ENCODE measurements at places on chromosomes 6 and 20.

DNA sequence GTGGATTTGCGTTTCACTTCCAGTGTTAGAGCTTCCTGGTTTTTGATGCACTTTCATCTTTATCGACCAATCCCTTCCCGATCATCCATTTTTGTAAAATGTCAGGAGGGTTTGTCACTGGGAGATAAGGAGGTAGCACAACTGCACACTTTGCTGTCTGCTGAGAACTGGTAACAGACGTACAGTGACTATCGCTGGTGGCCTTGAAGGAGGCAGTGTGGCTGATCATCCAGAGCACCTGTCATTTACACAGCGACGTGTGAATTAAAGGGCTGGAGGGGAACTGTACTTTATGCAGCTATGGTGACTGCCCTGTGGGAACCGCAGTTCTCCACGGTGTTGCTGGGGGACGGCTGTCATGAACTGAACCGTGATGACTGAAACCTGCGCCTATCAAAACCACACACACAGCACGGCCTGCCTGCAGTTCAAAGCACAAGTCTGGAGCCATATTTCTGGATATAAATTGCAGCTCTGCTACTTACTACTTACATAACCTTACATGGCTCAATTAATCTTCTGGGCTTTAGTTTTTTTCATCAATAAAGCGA is 50.0 kb downstream of the HUS1B start:
- no peak for DNase-seq

- DNase-seq: no peak
Measured at GRCh38 chr6:161010418-161010817, 18.8 kb downstream of the MAP3K4 start.

- DNase-seq: no peak
Measured at GRCh38 chr6:87082160-87082721, 12.7 kb downstream of the CGA start.

DNA sequence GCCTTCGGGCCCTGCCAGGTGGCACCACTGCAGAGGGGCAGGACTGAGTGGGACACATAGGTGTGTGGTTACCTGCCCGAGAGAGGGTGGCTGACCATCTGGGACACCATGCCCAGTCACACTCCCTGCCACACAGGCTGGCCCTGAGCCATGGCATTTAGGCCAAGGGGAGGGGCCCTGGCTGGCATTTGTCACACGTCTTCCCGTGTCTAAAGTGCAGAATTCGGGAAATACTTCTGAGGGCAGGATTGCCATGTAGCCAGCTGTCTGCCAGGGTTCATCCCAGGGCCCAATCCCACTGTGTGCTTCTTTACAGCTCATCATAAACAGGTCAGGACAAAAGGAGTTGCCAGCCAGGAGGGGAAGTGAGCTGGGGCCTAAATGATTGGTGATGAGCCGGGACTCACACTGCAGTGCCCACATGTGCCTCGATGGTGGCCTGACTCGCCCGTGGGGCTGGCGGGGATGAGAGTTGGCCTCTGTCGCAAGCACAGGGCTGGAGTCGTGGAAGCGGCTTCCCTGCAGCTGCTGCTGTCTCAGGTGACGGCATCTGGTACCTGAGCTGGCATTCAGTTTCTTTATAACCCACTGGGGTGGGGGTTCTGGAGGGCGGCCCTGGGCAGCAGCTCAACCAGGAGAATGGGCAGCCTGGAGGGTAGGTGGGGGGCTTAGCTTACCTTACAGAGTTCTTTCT is 5.9 kb upstream of the UNC93A start:
- DNase-seq: no peak

DNA sequence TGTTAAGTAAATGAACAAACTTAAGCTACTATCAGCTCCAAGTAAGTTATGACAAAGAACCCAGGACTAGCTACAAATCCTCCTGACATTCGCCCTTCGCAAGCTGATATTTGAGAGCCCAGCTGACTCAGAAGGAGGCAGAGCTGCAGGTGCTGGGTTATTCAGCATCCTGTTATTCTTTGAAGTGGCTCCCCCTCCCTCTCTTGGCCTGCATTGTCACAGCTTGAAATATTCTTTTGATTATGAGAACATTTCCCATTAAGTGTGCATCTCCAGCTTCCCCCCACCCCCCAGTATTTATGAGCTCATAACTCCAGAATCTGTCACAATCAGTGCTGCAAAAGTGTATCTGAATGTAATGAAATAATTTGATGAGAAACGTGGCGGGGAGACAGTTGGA is 78.8 kb upstream of the RALY start:
- no peak for DNase-seq

GRCh38 chr20:44646023-44646640 is 5.4 kb downstream of the ADA start:
- DNase-seq: peak; percentile 22

DNA sequence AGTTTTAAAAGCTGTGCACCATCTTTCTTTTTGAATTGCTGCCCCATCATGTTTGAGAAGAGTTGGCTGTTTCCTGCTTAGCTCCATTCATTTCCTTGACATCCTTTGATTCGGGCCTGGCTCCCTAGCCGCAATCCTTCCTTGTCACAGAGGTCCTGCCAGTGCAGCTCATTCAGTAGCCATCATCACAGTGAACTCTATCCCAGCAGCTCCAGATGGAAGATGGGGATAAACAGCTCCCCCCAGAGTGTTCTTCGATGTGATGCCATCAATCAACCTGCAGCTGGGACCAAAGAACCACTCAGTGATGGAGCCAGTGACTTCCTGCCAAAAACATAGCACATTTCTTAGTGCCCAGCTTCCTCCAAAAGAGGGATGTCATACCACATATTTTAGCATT is 158.8 kb downstream of the FRK start:
- DNase-seq: no peak

DNA sequence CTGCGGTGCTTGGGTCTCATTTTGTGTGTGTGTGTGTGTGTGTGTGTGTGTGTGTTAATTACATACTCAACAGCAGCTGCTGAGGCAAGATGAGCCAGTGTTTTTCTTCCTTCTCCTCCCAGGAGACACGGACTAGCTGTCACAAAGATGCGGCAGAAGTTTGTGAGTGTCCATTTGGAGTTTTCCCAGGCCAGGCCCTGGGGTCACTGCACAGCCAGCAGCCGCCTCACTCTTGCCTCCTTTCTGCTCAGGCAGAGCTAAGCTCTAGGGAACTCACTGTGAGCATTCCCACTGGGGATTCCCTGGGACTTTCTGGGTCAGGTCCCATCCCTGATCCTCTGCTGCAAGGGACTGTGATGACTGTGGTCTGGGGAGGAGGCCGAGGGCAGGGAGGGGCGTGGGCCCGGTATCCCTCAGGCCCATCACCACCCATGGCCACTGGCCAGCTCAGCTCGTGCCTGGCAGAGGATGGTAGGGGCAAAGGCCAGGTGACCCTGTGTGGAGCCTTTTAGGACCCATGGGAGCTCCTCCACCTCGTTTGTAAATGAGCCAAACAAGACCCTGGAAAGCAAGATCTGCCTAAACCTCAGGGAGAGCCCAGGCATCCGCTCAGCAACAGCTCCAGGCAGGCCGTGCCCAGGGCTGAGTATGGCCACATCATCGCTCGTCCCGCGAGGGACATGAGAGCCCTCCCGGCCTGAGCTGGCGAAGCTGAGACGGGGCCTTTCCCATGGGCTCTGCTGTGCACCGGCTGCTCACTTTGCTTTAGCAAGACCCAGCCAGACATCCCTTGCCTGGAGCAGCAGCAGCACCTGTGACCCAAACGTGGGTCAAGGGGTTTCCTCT is 102.0 kb downstream of the PSMB1 start:
- no peak for DNase-seq

DNA sequence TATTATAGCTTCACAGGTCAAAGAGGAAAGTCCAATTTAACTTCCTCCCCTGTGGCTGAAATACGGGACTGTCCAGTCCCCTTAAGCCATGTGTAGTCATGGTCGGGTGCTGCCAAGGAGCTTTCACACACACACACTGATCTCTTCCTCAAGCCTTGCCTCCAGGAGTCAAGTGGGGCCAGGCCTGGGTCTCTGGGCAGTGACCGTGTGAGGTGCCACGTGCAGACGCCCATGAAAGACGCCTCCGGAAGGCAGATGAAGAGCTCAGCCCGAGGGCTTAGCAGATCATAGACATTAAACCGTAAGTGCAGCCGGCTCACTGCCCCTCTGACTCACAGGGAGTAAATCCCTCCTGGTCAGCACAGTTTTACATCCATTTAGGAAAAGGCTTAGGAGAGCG is 4.2 kb downstream of the GABRR2 start:
- DNase-seq: no peak

- no peak for DNase-seq
Measured at GRCh38 chr6:2725999-2726567, 24.6 kb downstream of the MYLK4 start.

DNA sequence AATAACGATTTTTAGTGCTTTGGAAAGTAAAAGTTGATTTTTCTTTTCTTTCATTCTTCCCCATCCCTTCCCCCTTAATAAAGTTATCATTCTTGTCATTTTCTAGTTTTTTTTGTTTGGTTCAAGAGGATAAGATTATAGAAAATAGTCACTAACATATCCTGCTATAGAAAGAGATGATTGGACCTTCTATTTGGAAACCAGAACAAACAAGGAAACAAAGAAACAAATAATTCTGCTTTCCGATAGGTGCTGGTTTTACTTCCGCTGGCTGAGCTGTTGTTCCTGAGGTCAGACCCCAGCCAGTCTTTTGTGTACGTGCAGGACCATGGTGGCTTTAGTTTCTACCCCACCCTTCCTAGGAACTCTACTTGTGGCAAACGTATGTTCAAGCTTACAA is at the start of gene CDH26:
Gene CDH26 (plus strand): TSS at position 301 of the 400 bp plus-strand sequence. CDS start 304 bp downstream, outside the sequence.
- no peak for DNase-seq

- no peak for DNase-seq
Measured at GRCh38 chr20:60007464-60007863, 49.2 kb downstream of the CDH26 start.

- DNase-seq: no peak
Measured at GRCh38 chr6:167569041-167569805, 244.3 kb downstream of the TTLL2 start.

DNA sequence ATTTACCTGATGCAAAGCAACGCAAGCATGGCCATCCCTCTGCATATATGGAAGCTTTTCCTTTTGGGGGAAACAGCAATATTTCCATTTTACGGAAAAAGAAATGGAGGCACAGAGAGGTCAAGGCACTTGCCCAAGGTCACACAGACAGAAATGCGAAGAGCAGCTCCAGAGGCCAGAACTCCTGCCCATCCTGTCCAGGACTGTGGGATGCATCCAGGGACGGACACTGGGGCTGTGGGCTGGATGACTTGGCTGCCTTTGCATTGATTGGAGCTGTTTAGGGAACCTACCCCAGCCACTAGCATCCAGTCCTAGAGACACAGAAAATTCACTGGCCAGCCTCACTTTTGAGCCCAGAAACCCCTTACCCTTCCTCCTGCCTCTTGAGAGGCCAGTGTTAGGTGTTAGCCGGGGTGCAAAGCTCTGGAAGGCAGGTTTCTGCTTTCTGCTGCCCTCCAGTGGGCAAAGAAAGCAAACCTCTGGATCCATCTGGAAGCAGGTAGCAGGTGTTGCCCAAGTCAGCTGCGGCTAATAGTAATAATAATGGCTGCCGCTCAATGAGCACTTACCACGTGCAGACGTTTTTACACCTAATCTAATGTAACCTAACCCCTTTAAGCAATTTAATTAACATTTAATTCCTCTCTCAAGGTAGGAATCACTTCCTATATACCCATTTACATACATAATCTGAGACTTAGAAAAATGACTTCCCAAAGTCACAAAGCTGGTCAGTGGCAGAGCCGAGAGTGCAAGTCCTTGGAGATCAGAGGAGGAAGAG is 31.7 kb upstream of the CCN5 start:
- DNase-seq: peak; percentile 89

GRCh38 chr6:94670017-94670416 is 907.3 kb upstream of the MANEA start:
- no peak for DNase-seq

GRCh38 chr20:45010399-45010828 is 44.1 kb downstream of the STK4 start:
- no peak for DNase-seq

- no peak for DNase-seq
Measured at GRCh38 chr20:3758566-3758965, 9.0 kb downstream of the ADISSP start.

DNA sequence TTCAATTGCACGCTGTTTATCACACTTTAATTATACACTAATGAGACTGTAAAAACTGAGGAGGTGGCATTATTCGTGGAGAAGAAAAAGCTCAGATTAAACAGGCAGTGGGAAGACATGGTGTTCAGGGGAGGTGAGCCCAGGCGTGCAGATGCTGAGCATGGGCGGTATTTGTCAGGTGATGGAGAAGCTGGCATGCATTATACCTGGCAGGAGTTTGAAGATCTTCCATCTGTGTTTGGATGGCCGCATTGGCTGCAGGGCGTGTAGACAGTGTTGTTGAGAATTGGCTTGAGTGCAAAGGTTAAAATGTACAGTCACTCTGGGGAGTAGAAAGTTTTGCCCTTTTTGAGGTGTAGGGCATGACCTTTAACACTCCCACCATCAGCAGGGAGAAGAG is 213.8 kb downstream of the ERMARD start:
- no peak for DNase-seq

DNA sequence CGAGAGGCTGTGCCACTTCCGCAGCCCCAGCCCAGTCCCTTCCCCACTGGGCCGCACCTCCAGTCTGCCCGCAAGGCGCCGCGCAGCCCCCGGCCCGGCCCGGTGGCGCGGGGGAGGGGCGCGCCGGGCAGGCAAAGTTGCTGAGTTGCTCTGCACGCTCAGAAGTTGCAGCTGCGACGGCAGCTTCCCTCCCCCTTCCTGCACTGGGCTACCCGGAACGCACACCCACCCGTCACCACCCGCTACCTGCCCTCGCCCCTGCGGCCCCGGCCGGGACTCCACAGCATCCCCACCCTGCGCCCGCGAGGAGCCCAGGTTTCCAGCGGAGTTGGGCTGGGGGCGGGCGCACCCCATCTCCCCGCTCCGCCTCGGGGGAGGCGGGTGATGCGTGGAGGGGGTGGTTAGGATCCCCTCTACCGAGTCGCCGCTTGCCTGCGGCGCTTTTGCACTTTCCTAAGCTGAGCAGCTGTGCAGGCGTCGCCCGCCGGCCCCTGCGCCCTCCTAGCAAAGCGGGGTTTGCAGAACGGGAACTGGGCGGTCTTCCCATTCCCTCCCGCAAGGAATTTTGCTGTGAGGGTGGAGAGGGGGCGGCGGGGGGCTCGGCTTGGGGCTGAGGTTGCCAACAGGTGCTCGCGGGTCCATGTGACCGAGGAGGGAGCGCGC is 55.9 kb upstream of the RREB1 start:
- DNase-seq: peak; percentile 60

DNA sequence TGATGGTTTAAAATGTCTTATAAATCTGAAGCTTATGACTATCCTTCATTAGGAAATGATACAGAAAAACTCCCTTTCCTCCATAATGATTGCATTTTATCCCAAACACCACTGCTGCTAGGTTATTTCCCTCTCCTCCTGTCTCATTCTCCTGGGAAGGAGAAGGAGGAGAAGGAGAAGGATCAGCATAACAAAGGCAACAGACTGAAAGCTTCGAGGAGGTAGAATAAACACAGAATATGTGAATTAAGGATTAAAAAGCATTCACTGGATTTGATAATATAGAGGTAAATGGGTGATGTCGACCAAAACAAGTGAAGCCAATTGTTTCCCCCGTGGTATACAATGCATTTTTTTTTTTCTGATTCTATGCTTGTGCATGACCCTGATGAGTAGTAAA is 82.0 kb downstream of the WASF1 start:
- DNase-seq: no peak
